ENCODE measurements at places on chromosomes 11 and 22. TPM values are rescaled to one million over a fixed set of nuclear protein-coding genes. Genes with fewer than 3 reads are reported as not detected.

KREMEN1 gene
- total RNA-seq, result 9.7 TPM

OR5T1 gene
- total RNA-seq, result not detected

PACS1 gene
- total RNA-seq, result 23.2 TPM

RTN4RL2 gene
- total RNA-seq, result 2.9 TPM

TRPM5 gene
- not detected for total RNA-seq

PRAME gene
- total RNA-seq, result 11.8 TPM

SMC1B gene
- total RNA-seq, result not detected
